ENCODE measurements at places on chromosomes 4 and X.

GRCh38 chr4:1945124-1945895 is 63.5 kb downstream of the NELFA start:
- DNase-seq = no peak

DNA sequence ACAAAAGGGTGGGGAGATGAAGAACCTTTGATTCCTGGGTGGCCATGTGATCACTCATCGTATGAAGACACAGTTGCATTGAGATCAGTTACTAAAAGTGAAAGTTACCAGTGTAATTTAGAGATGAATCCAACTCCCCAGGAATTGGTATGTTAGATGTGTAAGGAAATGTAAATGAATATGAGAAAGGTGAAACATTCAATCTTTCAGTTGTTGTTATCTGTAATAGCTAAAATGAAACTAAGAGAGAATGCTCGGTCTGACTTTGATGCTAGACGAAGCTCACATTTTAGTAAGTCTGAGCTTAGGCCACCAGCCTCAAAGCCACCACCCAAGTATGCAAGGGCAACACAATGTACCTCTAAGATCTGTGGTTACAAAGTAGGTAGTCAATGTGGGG is 194.3 kb upstream of the POF1B start:
- DNase-seq = no peak

DNA sequence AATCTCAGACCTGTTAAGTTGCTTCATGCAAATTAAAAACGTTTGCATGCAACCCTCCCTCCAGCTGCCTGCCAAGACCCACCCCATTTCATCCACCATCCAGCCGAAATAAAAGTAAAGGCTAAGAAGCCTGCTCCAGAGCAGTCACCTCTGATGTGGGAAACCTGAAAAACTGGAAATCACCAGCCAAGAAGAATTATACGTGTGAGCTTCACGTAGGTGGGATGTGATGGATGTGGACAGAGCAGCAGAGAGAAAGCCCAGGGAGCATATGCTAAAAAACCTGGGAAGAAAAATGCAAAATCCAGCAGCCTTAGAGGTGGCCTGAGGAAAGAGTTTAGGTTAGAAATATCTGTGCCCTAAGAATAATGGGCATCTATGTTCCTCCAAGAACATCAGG is 160.6 kb upstream of the STS start:
- no peak for DNase-seq

- no peak for DNase-seq
These were observed 77.5 kb downstream of the IL15 start for GRCh38 chr4:141713771-141714445.

DNA sequence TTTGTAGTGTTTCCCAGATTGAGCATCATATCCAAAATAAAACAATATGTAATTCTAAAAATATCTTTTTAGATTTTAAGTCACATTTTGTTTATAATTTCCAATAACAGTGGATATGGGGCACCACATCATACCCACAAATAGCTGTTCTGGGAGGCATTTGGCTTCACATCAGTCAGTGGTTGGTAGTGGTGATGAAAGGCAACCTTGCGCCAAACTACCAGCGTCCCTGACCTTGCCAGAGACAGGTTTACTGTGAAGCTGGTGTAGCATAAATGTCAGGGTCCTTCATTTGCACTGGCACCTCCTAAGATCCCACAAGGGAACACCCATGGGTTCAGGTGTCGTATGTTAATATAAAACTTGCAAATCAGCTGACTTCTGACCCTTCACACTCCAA is 222.2 kb downstream of the DCTD start:
- no peak for DNase-seq

GRCh38 chr4:3263053-3263875 is 14.3 kb downstream of the MSANTD1 start:
- DNase-seq = no peak

GRCh38 chrX:150692831-150693724 is at the start of gene MTMR1:
MTMR1 (plus strand) TSS chrX:150693396; CDS start chrX:150693531, 135 bp downstream.
- DNase-seq = peak; percentile 59

- DNase-seq = no peak
These were observed 63.8 kb downstream of the STOX2 start for GRCh38 chr4:183968931-183969330.

- no peak for DNase-seq
These were observed 11.7 kb upstream of the RPS6KA6 start for GRCh38 chrX:84199688-84200087.

DNA sequence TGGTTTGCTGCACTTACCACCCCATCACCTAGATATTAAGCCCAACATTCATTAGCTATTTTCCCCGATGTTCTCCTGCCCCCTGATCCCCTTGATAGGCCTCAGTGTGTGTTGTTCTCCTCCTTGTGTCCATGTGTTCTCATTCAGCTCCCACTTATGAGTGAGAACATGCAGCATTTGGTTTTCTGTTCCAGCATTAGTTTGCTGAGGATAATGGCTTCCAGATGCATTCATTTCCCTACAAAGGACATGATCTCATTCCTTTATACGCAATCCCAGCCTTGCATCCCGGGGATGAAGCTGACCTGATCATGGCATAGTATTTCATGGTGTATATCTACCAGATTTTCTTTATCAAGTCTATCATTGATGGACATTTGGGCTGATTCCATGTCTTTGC is 99.0 kb upstream of the DCAF12L2 start:
- DNase-seq = no peak

DNA sequence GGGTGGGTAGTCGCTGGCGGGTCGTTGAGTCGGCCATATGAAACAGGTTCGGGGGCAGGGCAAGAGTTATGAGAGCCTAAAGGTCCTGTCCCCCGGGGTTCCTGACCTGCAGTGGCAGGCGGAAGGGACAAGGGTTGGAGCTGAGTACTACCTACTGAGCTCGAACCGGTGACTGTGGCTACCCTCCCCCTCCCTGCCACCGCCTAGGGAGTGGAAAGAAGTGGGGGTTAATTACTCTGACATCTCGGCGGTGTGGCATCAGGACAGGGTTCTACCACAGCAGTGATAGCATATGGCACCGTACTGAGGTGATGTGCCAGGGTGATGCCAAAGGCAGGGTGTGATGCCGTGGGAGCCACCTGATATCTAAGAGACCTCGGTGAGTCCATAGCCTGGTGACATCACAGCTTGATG is 307 bp downstream of the ATG4A start:
- DNase-seq = no peak

GRCh38 chr4:89275587-89275986 is 32.0 kb downstream of the GPRIN3 start:
- no peak for DNase-seq

DNA sequence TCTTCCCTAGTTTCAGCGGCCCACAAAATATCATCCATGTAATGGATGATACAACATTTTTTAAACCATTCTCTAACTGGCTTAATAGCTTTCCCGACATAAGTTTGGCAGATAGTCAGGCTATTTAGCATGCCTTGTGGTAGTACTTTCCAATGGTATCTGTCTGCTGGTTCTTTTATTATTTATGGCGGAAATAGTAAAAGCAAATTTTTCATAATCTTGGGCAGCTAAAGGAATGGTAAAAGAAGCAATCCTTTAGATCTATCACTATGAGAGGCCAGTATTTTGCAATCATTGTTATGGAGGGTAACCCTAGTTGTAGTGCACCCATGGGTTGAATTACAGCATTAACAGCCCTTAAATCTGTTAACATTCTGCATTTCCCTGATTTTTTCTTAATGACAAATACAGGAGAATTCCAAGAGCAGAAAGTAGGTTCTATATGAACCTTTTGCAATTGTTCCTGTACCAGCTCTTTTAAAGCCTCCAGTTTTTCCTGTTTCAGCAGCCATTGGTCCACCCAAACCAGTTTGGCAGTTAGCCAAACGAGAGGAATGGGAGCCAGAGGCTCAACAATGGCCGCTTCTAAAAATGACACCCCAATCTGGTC is 14.3 kb upstream of the HSD17B11 start:
- DNase-seq = no peak

DNA sequence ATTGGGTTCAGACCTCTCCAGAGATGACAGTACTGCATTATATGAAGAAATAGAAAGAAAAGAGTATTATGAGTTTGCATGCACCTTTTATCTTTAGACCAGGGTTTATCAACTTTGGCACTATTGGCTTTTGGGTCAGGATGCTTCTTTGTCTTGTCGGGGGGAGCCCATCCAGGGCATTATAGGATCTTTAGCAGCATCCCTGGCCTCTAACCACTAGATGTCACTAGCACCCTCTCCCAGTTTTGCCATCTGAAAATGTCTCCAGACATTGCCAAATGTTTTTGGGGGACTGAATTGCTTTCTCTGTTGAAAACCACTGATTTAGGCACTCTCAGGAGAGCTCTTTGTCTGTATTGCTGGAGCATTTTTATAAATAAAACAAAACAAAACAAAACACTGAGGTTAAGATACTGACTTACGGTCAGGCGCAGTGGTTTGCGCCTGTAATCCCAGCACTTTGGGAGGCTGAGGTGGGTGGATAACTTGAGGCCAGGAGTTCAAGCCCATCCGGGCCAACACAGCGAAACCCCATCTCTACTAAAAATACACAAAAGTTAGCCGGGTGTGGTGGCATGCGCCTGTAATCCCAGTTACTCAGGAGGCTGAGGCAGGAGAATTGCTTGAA is 23.6 kb downstream of the CA5B start:
- DNase-seq = peak; percentile 60

- DNase-seq = no peak
These were observed 5.1 kb downstream of the PPP1R2C start for GRCh38 chrX:42772874-42773273.

DNA sequence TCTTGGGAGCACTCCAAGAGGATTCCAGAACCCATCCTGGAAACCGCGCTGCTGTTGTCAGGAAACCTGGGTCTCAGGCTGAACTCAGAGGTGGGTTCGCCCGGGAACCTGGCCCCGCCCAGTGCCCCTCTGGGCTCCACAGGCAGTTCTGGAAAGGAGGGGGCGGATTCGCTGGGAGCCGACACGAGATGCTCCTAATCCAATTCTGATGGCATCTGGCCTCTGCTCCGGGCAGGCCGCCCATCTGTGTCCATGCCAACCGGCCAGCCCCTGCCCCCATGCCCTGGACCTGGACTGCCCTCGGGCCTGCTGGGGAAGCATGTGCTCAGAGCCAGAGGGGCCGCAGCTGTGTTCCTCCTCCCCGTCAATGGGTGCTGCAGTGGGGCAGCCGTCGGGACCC is 21.0 kb downstream of the ATP2B3 start:
- DNase-seq = no peak

GRCh38 chr4:7524843-7525242 is 90.1 kb upstream of the PSAPL1 start:
- no peak for DNase-seq

- DNase-seq = no peak
These were observed 74.8 kb downstream of the IL15 start for GRCh38 chr4:141711211-141711610.

DNA sequence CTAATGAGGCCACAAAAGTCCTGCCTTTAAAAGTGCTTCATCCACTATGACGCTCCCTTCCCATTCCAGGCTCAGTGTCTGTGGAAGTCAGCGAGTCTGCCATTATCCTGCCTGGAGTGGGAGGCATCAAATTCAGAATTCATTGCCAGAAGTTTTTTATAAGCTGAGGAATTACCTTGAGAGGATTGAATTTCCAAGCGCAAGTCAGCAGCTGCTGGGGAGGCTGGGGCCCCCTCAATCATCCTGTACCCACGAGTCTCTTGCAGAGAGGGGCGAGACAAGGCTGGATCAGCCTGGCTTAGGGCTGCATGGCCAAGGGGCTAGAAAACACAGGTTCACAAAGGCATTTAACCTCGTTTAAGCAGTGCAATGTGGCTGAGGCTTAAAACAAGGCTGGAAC is 170.5 kb upstream of the NOCT start:
- no peak for DNase-seq

Data from CD4-positive, alpha-beta T cell treated with Interleukin-10 for 1 hour (primary cell).